Lung microvascular endothelial cell (primary cell): ENCODE measurements at places on chromosomes 4 and X. TPM values are rescaled to one million over a fixed set of nuclear protein-coding genes. Genes with fewer than 3 reads are reported as not detected.

GRCh38 chr4:173159791-173160190, 8.8 kb upstream of the GALNT7 start:
- no peak for DNase-seq

- no peak for DNase-seq
Observed at GRCh38 chrX:5117816-5118215, 1110.9 kb downstream of the NLGN4X start.

Gene ERCC6L
- 0.60 and 2.2 TPM in 2 replicates for total RNA-seq

GRCh38 chrX:73561801-73562200, 1.2 kb upstream of the CHIC1 start:
- DNase-seq, result no peak

DNA sequence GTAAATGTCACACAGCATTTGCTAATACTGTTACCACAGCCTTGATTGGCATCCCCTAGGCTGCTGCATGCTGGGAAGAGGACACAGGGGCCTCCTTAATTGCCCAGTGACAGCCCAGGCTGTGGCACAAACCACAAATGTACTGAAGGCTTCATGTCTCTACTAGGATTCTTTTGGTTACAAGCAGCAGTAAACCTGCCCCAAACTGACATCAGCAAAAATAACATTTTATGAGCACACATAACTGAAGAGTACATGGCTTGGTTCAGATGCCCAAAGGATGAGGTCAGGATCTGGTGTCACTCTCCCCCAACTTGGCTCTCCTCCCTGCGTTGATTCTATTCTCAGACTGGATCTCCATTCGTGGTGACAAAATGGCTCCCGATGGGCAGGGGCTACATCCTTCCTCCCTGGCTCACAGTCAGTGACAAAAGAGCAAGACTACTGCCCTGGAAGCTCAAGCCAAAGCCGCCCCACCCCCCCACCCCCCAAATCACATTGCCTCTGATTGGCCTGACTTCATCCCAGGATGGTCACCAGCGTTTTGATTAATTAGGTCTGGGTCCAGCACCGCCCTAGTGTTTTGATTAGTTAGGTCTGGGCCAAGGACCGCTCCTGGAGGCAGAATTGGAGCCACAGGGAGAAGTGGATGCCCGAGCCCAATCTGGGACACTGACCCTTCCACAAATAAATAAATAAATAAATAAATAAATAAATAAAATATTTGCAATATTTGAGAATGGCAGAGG, 180.5 kb upstream of the RBPJ start:
- no peak for DNase-seq

Gene ABCG2
- 1.8 and 12.9 TPM in 2 replicates for total RNA-seq

DNA sequence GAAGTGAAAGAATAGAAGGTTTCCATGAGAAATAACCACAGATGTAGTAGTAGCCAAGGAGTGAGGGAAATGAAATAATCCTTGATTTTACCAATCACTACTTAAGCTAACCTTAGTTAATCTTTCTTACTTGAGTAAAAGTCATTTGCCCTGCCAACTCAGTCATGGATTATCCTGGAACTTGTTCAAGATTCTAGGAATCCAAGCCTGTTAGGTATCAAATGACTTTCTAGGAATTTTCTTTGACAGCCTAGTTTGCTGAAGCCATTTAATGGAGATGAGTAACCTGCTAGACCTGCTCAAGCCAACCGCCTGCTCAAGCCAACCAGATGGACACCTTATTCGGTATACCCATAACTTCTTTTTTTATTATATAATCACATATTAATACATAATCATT, 180.5 kb downstream of the KLHL13 start:
- no peak for DNase-seq

- no peak for DNase-seq
Observed at GRCh38 chr4:108902769-108903168, 139.9 kb upstream of the ETNPPL start.

DNA sequence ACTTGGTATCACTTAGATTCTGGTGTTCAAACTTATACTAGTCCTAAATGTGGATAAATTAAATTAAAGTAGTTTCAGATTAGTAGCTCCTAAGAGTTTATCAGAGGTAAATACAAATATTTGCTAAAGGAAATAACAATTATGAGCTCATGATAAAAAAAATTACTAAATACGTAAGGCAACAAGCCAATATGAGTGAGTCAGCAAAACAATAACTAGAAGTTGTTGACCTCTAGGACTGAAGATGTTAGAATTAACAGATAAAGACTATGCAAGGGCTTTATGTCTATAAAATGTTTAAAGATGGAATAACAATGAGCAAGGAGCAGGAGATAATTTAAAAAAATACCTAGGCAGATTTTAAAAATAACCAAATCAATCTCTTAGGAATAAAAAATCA, 195.8 kb downstream of the CLCN4 start:
- no peak for DNase-seq

Gene FHDC1
- total RNA-seq, result 0.22 and 0.60 TPM in 2 replicates

DNA sequence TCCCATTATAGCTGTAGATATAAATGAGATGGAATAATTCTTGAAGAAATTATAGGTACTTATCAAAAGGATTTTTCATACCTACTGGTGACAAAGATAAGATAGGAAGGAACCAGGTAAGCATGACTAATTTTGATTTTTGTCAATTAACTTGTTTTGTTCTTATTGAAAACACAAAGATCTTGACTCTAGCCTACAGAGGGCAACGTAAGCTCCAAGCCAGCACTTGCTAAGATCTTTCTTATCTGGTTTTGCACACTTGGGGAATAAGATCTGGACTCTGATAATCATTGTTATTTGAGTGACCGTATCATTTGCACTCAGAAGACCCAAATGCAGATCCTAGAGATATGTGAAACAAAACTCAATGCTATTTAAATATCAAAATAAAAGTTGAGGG, 223.4 kb downstream of the VEGFC start:
- no peak for DNase-seq

GRCh38 chrX:31932769-31933168, 860.9 kb upstream of the FTHL17 start:
- DNase-seq, result no peak

- DNase-seq, result no peak
Observed at GRCh38 chrX:96176921-96177320, 507.7 kb upstream of the DIAPH2 start.
